Left lobe of liver (tissue), 2 donors: ENCODE measurements at places on chromosomes 7 and 10. TPM values are rescaled to one million over a fixed set of nuclear protein-coding genes. Genes with fewer than 3 reads are reported as not detected.

GRCh38 chr7:97020601-97020995, 4.0 kb downstream of the DLX5 start:
- DNase-seq = no peak

DNA sequence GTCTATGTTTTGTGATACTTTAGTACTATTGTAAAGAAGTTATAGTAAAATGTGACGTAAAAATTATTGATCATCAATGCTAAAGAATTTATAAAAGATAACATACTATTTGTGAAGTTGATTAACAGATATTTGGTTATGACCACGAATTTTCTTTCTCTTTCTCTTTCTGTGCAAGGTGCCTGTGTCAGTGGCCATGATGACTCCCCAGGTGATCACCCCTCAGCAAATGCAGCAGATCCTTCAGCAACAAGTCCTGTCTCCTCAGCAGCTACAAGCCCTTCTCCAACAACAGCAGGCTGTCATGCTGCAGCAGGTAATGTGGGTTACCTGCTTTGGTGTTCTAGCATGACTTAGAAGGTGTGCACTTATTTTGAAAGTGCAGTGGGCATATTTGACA, 213.7 kb downstream of the FOXP2 start:
- DNase-seq = no peak

DNA sequence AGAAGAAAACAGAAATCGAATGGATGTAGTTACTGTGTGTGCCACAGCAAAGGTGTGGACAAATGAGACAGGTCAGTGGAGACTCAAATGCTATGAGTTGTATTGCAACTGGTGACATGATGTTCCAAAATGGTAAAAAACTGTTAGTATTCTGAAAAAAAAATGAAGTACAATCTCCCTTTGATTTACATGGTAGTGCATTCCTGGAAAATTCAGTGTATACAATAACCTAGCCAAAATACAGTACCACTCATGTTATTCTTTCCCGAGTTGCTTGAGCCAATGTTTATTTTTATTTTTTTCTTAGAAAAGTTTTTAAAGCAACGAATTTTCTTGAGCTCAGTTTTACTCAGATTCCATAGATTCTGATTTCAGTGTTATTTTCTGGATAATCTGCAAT, 47.7 kb upstream of the ODAD2 start:
- DNase-seq = no peak

GRCh38 chr10:580778-581177, 108.7 kb downstream of the DIP2C start:
- no peak for DNase-seq

- no peak for DNase-seq
These were observed 2.0 kb upstream of the KIF11 start for GRCh38 chr10:92590623-92591549.

- no peak for DNase-seq
These were observed 7.3 kb downstream of the SCART1 start for GRCh38 chr10:133461027-133461426.

The PTF1A gene
- not detected for total RNA-seq

GRCh38 chr7:38448054-38448453, 174.6 kb upstream of the TARP start:
- no peak for DNase-seq

GRCh38 chr7:1317646-1318045, 85.0 kb downstream of the UNCX start:
- no peak for DNase-seq

The IL2RA gene
- 1.3 TPM for total RNA-seq

DNA sequence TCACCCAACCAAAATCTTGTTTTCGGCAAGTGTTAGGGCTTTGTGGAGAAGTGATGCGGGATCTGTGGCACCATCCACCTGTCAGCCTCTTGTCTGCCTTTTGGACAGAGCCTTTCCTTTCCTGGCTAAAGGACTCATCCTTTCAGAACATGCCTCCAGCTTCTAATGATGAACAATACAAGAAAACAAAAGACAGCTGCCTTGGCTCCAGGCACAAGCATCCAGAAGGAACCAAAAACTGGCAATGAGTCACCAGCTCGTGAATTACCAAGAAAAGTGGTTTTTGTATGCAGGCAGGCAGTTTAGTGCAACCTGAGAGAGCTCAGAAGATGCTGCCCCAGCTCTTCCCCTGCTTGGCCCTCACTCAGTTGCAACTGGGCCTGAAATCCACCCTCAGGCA, 84.6 kb upstream of the NAMPT start:
- no peak for DNase-seq

DNA sequence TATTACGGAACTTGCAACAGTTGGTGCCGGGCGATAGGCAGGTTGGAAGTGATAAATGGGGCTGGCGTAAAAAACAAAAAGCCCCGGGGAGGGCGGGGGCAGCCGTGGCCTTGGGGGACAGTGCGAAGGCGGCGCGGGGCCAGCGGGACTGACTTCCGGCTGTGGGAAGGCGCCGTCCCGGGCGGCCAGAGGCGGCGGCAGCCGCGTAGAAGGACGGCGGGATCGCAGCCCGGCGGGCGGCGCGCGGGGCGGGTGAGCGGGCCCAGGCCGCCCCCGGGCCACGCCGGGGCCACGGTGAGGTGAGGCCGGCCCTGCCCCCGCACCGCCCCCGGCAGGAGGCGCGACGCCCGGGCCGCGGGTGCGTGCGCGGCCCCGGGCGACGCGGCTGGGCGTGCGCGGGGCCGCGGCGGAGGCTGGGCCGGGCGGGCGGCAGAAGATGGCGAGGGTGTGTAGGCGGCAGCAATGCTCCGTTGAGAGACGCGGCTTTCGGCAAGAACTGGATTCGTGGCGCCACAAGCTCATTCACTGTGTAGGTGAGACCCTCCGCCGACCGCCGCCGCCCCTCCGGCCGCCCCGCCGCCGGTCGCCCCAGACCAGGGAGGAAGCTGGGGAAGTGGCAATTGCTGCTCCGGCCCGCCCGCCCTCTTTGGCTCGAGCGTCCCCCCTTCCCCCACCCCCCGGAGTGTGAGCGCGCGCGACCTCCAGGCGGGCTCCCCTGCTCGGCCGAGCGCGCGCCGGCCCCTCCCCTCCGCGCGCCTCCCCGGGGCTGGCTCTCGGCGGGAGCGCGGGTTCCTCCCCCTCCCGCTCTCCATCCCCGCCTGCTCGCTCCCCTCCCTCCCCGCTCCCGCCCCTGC, at the start of gene LCOR:
LCOR (plus strand) TSS at position 432 of the 854 bp plus-strand sequence. CDS start 116,760 bp downstream, outside the sequence.
- peak; percentile 86 for DNase-seq

GRCh38 chr7:23662124-23662983, 17.6 kb upstream of the FAM221A start:
- DNase-seq = no peak

The CYP26C1 gene
- 0.08 TPM for total RNA-seq

GRCh38 chr7:48176356-48176893, 5.2 kb downstream of the ABCA13 start:
- DNase-seq = no peak

DNA sequence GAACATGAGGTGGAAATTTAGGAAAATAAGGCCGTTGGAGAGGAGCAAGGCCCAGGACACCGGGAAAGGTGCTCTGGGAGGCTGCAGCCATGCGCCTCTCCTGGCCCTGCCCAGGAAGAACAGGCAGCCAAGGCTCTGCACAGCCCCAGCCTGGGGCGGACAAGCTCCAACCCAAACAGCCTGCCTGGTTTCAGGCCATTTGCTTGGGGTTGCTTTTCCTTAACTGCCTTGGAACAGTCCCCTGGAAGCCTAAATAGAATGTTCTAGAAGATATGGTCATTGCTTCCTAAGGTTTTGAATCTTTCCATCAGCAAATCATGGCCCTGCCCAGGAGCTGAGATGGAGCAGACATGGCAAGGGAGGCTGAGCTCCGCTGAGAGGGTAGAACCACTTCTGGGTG, 11.0 kb downstream of the VSTM4 start:
- no peak for DNase-seq

The NCOA4 gene
- 192 TPM for total RNA-seq

- DNase-seq = no peak
These were observed 79.3 kb upstream of the ST8SIA6 start for GRCh38 chr10:17533731-17534130.

The SYT15 gene
- 0.65 TPM for total RNA-seq

DNA sequence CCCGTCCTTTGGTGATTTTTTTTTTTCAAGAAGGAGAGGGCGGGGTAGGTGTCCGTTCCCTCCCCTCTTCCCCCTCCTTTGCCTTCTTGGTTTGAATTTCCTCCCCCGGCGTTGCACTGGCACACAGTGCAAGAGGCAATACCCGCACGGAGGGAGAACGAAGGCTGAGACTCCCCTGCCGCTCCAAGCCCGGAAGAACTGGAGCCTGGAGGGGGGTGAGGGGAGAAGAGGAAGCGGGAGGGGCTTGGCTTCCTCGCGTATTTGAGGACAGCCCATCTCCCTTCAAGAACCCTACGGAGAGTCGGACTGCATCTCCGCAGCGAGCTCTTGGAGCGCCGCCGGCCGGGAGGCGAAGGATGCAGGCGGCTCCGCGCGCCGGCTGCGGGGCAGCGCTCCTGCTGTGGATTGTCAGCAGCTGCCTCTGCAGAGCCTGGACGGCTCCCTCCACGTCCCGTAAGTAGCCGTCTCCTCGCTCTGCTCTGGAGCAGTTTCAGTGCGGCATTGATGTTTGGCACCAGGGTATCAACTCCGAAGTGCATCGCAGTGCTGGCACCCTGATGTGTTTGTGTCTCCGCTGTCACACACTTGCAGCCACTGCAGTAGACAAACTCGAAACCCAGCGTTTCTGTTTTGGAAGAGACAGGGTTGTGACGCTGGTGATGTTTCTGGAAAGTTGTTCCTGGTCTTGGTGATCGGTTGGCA, at the start of gene CNTNAP2:
CNTNAP2 (plus strand) TSS at position 281 of the 702 bp plus-strand sequence; CDS start at position 357, 76 bp downstream.
- no peak for DNase-seq

DNA sequence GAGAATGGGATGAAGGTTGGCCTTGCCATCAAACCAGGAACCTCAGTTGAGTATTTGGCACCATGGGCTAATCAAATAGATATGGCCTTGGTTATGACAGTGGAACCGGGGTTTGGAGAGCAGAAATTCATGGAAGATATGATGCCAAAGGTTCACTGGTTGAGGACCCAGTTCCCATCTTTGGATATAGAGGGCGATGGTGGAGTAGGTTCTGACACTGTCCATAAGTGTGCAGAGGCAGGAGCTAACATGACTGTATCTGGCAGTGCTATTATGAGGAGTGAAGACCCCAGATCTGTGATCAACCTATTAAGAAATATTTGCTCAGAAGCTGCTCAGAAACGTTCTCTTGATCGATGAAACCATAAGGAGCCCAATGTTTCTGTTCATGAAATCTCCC, 637 bp downstream of the RPEL1 start:
- DNase-seq = no peak

The MSMB gene
- total RNA-seq = not detected

DNA sequence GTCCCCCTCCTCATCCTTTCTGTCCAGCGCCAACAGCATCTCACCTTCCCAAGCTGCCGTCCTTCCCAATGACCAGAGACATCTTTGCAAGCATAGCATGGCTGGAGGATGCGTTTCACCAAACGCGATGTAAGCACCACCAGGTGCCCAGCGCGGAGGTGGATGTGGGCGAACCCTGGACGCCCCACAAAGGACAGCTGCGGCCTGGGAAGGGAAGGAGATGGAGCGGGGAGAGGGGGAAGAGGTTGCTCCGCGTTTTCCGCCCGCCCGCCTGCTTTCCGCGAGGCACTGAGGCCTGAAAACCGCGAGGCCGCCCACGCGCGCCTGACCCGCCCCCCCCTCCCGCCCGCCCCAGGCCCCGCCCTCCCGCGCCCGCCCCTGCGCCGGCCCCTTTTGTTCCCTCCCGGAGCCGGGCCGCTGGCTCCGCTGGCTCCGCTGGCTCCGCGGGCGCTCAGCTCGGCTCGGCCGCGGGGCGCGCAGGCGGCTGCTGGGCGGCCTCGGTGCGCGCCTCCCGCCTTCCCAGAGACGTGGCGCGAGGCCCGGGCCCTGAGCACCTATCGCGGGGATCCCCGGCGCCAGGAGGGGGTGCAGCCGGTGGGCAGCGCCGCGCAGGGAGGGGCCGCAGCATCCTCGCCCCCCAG, at the start of gene CLIP2:
CLIP2 (plus strand) TSS at position 390 of the 641 bp plus-strand sequence. CDS start 28,140 bp downstream, outside the sequence.
- DNase-seq = peak; percentile 80

GRCh38 chr10:130282492-130283218, 146.5 kb downstream of the GLRX3 start:
- DNase-seq = no peak

GRCh38 chr7:34451923-34452322, 206.1 kb upstream of the NPSR1 start:
- no peak for DNase-seq

DNA sequence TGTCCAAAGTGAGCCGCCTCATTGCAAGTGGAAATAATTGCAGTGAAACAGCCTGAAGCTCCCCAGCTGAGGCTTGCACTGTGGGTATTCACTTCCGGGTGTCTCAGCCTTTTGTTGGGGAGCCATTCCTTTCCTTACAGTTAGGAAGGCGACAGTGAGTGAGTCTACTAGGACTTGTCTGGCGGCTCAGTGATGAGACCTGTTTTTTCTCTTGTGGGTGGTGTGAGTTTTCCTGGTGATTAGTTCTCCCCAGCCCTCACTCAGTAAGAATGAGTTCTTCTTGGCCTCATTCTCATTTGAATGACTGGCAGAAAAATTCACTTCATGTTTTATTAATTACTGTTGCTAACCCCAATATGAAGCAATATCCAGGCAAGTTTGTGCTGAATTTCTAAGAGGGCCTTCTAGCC, 2.6 kb downstream of the PGAM1 start:
- DNase-seq = no peak

The PHYHIPL gene
- total RNA-seq = 0.93 TPM

DNA sequence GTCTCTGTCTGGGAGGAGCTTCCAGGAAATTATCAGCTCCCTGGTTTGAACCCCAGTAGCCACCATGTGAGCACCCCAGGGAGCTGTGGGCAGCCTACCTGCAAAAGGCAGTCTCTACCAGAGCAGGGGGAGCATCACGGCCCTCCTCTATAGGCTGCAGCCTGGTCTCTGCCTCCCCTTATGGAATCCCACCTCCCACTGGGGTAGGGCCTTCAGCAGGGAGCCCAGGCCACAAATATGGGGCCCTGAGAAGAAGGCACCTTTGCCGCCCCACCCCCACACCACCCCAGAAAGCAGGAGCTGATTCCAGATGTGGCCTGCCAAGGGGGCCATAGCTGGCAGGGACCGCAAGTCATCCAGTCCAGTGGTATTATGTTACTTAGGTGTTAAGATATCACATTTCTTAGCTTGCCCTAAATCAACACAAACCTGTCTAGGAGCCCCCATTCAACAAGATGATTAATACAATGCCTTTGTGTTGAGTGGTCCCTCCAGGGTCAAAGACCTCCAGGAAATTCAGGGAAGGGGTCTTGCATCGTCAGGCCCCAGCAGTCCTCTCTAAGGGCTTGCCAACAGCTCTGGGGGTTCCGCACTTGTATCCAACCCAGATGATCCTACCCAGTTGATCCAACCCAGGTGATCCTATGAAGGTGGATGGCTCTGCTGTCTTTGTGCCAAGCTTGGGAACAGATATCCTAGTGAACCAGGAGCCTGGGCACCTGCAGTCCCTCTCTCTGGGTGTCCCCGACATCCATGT, 114.9 kb downstream of the OAT start:
- DNase-seq = no peak

- no peak for DNase-seq
These were observed 61.5 kb upstream of the ELMO1 start for GRCh38 chr7:37510043-37510634.
